ENCODE measurements at places on chromosomes 16 and 17.
A peak's percentile ranks its signal among the peaks of the same experiment; 100 is the strongest.

DNA sequence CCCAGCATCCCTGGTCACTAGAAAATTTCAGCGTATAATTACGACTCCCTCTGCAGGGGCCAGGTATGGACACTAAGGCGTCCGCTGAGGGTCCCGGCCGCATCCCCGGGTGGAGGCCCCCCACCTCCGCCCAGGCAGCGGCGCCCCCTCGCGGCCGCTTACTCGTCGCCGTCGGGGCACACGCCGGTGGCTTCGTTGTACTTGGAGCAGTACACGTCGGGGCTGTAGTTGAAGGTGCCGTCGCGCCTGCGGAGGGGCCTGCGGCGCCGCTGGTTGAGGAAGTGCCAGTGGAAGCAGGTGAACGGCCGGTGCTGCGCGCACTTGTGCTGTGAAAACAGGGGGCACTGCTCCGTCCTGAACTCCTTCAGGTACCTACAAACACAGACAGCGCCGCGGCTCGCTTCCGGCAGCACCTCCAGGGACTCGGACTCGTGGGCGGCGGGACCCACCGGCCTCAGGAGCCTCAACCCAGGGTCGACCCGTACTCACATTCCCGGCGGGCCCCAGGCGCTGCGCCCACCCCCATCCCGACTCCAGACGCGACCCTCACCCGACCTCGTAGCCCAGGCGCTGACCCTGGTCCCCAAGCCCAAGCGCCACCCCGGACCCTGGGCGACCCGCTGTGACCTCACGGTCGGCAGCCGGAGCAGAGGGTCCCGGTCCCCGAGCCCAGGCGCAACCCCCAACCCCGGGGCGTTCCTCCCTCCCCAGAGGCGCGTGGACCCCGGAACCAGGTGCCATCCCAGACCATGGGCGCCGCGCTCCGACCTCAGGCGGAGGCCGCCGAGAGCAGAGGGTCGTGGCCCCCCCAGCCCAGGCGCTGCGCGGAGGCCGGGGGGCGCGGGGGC, 596 bp downstream of the UNKL start:
- peak; percentile 27 for DNase-seq

DNA sequence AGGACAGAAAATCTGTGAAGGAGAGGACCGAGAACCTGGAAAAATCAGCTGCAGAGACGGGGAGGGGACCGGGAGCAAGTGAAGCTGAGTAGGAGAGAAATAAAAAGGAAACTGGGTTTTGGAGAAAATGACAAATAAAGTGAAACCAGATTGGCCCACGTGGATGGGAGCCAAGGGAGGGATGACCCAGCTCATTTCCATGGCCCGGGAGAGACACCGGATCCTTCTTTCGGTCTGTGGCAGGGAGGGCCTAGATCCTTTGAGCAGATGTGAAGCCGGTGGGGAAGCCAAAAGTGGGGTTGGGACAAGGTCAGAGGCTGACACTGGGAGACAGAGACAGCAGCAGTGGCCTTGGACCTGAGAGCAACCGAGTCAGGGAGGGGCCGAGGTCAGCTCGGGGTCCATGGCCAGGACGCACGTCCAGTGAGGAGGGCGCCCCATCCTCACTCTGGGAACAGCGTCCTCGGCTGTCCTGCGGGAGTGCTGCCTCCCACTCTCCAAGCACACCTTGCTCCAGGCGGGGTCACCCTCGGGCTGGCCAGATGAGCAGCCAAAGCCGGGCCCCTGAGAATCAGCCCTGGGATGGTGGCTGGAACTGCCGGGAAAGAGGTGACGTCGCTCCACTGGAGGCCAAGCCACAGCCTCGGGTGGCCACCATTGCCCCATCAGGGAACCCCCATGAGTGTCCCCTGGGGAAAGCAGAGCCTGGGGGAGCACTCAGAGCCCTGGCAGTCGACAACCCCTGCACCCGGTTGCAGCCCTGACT, 50.8 kb upstream of the CDR2 start:
- no peak for DNase-seq

DNA sequence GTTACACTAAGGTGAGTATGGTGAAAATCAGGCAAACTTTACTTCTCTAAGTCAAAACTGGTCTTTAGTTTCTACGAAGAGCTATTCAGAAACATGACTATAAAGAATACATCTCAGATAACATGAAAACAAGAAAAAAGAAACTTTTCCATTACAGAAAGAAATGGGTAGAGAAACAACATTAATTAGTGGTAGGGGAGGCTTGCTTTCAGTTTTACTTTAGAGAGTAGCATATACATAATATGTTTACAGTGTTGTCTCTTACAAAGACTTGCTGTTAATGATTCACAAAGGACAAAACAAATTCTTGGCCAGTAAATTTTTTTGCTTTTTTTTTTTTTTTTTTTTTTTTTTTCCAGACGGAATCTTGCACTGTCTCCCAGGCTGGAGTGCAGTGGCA, 34.2 kb downstream of the CRLF3 start:
- no peak for DNase-seq

GRCh38 chr17:8948462-8948861, 17.0 kb downstream of the PIK3R5 start:
- DNase-seq = no peak
